ENCODE measurements at places on chromosomes 6 and 20.

DNA sequence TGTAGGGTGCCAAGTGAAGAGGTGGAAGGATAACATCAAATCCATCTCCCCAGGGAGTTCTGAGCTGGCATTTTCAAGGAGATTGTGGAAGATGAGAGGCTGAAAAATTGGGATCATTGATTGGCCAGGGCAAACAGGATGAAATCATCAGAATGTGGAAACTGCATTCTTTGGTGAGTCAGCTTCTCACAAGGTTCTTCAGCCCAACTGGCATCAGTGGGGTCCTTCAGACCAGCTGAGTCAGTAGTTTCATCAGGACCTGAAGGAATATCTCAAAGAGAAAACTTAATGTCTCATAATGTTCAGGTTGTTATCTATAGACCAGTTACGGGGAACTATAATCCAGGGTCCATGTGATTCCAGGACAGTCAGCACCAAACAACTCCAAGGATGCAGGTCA, 195.8 kb downstream of the HAO1 start:
- DNase-seq = no peak

GRCh38 chr6:9523462-9523861, 891.4 kb downstream of the TFAP2A start:
- DNase-seq = no peak

DNA sequence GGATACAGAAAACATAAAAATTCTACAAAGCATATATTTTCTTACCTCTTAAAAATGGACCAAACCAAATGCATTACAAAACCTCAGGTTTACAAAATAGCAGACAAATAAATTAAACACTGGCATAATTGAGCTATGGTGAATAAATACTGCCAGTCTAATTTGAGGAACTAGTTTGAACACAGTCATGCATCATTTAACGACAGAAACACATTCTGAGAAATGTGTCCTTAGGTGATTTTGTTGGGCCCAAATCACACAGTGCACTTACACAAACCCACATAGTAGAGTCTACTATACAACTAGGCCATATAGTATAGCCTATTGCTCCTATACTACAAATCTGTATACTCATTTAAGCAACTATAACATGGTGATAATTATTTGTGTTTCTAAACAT, 215.6 kb downstream of the FOXC1 start:
- DNase-seq = no peak

GRCh38 chr6:104431096-104431495, 428.6 kb downstream of the HACE1 start:
- no peak for DNase-seq

DNA sequence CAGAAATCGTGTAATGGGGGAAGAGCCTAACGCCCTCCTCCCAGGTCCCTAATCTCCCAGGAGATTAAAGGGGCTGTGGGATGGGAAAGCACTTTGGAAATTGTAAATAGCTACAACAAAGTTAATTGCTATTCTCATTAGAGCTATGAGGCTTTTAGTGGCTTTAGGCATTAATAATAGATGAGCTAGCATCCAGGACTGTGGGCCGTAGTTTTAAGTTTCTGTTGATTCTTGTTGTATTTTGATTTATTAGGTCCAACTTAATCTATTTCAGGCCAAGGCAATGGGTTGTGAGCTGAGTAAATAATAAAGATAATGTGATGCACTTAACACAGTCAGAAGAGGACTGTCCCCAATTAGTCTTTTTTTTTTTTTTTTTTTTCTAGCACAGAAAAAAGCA, 67.7 kb downstream of the ANKRD6 start:
- DNase-seq = no peak

Measured in stimulated activated CD8-positive, alpha-beta memory T cell treated with anti-CD3 and anti-CD28 coated beads, Interleukin-7, amount 100 ng/mL, for 24 hours (primary cell).